GM12891 (cell line): ENCODE measurements at places on chromosomes 6 and 20.

DNA sequence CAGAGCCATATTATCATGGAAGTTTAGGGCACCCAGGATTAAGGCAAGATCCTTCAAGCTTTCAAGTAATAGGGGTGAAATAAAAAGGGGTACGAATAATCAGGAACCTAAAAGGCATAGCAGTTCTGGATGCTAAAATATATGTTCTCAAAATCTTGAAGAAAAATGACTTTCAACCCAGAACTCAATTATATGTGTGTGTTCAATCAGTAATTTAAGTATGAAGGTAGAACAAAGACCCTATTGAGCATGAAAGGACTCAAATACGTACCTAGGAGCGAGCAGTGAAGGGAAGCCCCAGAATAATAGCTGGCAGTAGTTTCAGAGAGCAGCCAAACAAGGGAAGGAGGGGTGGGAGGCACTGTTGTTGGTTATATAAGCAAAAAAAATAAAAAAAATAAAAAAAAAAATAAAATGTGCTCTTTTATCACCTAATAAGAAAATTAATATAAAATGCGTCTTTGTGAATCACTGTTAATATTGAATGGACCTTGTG is 45.4 kb downstream of the MYO6 start:
- DNase-seq = no peak

GRCh38 chr6:158819977-158820622 is 932 bp upstream of the EZR start:
- no peak for DNase-seq

GRCh38 chr6:88662653-88663174 is 300.7 kb downstream of the RNGTT start:
- no peak for DNase-seq

GRCh38 chr6:26280407-26280806 is 84.6 kb upstream of the BTN3A2 start:
- DNase-seq = no peak

DNA sequence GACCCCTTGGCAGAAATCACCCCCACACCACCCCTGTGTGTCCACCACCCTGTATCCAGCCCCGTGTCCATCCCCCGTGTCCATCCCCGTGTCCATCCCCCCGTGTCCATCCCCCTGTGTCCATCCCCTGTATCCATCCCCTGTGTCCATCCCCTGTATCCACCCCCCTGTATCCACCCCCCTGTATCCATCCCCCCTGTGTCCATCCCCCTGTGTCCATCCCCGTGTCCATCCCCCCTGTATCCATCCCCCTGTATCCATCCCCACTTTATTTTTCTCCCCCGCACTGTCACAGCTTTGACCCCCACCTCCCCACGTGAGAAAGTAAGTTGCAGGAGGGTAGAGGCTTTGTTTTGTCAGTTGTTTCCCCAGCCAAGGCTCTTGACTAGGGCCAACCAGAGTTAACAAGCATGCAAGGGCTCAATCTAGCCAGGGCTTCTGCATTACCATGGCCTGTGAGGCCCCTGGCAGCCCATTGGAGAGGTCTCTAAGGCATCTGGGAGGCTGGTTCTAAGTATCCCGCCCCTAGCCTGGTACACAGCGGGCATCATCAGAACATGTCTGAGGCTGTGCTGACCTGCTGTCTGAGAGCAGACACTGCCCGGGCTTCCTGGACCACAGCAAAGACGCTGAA is 18.1 kb upstream of the SIRPA start:
- DNase-seq = peak; percentile 95

DNA sequence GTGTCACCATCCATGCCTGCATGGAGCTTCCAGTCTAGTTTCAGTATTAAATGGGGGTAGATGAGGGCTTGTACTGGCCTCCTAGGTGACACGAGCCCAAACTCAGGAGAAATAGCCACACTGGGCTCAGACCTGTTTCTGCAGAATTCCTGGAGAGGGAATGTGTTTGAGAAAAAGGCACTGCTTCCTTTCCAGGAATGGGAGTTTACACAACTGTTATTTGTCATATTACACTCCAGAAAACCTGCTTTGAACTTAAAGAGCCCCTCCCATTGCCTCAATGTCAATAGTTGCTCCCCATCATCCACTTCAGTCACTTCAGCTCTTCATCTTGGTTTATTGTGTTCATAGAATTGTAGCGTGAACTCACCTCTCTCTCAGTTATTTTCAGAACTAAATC is 151.5 kb downstream of the CFAP61 start:
- no peak for DNase-seq

GRCh38 chr20:36483209-36483918 is 58.0 kb upstream of the MYL9 start:
- no peak for DNase-seq

DNA sequence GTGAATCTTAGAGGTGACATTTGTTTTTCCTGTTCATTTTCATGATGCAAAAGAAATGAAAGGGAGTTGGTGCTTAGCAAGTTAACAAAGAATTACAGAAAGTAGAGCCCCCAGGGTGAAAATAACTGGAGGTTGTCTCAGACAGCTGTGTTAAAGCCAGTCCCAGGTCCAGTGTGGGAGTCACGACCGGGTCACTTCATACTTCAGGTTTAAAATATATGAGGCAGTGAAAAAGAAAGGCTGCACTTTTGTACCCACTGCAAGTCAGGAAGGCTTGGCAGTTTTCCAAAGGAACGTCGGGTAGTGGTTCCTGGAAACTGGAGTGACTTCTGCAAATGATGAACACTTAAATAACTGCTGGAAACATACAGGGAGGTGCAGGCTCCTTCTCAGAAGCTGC is 91.5 kb upstream of the THBS2 start:
- DNase-seq = no peak

DNA sequence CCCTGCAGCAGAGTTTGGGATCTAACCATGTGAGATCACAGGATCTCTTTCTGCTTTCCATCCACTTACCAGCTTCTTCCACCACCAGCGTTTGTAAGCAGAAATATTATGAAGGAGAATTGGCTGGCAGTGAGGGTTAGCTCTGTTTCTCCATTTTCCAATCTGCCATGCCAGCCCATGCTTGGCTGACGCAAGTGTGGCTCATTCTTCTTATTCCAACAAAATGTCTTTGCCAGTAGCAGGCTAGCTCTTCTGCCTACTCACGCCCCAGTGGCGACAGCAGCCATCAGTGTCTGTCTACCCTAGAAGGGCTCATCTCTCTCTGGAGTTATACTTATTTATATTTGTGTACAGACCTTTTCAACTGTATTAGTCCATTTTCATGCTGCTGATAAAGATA is 286.2 kb downstream of the FARS2 start:
- no peak for DNase-seq

DNA sequence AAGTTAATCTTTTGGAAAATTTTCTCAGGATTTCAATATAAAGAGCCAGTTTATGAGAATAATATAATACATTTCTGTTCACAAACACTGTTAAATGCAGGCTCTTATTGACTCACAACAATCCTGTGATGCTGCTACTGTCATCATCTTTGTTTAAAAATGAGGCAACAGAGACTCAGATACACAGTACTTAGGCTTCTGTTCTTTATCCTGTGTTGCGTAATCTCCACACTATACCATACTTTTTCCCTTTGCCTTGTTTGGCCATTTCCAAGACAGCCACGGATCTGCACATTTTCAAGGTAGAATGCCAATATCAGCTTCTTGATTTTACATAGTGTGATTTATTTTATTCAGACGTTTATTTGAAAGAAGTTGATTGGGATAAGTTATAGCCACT is 699.0 kb upstream of the CITED2 start:
- DNase-seq = no peak

GRCh38 chr20:57794600-57795341 is 85.0 kb upstream of the PMEPA1 start:
- DNase-seq = no peak

DNA sequence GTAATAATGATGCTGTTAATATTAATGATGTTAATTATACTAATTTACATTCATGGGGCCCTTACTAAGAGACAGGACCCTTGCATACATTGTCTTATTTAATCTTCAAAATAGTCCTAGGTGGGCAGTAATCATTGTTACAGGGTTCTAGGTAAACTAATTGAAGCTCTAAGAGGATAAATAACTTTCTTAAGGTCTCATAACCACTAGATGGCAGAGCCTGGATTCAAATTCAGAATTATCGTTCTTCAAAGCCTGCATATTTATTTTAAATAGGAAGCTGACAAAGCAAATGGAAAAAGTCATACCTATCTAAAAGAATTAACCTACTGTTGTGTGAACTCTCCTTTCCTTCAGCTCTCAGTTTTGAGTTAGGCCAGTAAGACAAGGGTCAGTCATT is 23.5 kb downstream of the PTCHD4 start:
- no peak for DNase-seq

- no peak for DNase-seq
Observed at GRCh38 chr6:18062733-18063132, 59.7 kb downstream of the NHLRC1 start.

- DNase-seq = no peak
Observed at GRCh38 chr6:130932921-130933320, 105.7 kb downstream of the SMLR1 start.

- DNase-seq = no peak
Observed at GRCh38 chr20:48350313-48350988, 477.3 kb downstream of the PREX1 start.

GRCh38 chr6:18536591-18537055 is 149.5 kb downstream of the RNF144B start:
- no peak for DNase-seq

DNA sequence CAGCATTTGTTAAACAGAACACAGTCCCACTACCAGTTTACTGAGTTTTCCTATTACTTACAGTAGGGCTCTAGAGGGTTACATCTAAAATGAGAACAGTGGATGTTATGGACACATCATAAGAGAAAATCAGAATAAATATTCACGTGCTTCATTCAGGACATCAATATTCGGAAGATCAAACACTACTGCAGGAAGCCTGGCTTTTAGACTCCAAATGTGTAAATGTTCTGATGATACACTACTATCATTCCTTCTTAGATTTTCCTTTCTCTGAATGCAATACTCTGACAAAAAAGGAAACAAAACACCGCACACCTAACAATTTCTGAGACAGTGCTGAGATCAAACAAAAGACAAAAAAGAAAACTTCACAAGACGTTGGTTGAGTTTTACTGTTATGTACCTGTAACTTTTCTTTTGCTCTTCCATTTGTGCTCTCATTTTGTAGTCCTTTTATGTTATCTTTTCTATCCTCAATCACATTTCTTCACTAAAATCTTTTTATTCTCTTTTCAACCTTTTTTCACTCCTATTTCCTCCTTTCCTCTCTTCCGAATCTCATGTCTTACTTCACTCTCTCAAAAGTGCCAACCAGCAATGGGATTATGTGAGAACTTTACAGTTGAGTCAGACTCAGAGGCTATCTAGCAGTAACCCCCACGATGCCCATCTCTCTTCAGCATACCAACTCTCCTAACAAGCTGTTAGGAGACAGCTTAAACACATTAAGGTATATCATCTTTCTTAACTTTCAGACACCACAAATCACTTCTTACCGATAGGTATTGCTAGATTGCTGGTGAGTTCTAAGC is 1.7 kb downstream of the FAM184A start:
- no peak for DNase-seq

DNA sequence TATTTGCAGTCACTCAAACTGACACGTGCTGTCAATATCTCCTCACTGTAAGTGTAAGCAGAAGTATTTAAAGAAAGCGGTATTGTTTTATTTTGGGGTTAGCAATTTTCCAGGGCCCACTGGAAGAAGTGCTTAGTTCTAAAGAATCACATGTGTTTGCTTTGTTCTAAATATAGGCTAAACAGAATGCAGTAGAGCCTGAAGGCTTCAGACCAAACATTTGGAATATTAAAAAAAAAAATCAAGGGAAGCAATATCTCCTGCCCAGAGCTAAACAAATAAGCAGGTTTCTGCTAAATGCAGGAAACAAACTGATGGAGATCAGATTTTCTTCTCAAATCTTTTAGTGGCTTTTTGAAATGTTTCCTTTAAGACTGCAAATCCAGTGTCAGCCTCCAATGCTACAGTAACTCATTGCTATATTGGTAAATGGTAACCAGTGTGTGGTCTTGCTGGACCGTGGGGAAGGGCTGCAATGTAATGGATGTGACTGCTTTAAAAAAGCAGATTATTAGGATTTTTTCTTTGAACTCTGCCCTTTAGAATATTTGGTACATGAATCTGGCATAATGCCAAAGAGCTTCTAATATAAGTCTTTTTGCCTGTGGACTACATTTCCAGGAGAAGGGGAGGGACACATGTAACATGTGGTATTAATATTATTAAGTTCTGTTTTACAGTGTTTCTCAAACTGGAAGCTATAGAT is 317.1 kb upstream of the FERMT1 start:
- DNase-seq = no peak

- DNase-seq = no peak
Observed at GRCh38 chr6:49787176-49787575, at the start of gene PGK2. Gene PGK2 (minus strand): TSS chr6:49787285. CDS start chr6:49787187, 98 bp downstream.

DNA sequence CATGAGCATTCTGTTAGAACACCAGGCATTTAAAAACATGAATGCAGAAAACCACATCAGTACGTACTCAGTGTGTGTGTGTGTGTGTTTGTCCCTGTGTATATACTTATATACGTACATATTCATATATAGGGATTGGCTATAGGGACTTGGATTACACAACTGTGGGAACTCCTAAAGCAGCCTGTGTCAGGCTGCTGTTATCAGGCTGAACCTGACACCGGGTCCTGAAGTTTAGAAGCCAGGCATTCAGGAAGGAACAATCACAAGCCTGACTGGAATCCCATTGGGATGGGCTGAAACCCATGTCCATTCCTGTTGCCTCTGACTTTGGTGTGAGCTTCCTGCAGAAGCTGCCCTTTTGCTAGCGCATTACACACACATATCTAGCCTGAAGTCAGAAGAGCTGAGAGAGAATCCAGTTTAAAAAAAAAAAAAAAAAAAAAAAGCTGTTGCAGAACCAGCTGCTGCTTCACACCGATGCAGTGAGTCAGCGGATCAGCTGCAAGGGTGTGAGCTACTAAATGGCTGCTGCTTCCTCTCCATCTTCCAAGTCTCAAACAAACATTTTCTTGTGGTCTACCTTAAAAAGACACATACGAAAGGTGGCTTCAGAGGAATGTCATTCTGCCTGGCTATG is 348.1 kb downstream of the THBS2 start:
- no peak for DNase-seq

DNA sequence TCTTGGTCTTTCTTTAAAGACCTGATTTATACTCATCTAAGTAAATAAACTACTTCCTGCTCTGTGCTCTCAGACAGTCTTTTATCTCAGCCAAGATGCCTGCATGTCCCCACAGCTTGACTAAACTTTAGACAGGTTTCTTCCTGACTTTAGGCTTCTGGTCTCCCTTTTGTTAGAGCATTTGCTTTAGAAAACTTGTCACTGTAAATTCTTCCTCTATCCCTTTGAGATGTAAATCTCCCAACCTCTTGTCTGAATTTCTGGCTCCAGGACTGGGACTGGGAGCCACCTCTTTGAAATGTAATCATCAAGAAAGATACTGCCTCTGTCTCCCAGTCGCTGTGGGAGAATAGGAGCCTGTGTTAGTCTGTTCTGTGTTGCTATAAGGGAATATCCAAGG is 739.9 kb downstream of the C6orf118 start:
- DNase-seq = no peak

- DNase-seq = peak; percentile 32
Observed at GRCh38 chr6:72411872-72412708, 209.8 kb upstream of the KCNQ5 start.

DNA sequence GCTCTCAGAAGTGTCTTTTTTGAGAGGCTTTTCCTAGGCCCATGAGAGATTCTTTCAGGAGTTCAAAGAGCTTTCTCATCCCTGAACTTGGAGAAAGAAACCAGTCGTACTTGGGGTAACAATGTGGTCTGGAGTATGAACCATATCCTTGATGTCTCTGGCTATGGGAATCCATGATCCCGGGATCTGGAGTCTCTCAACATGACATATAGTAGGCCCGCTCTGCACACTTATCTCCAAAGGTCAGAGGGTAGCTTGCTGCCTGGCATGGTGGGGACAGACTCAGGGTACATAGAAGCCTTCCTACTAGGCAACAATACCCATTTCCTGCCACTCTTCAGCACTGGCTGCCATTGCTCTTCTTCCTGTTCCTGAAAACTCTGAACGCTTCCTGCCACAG is 42.2 kb upstream of the NFATC2 start:
- no peak for DNase-seq
